ENCODE measurements at places on chromosomes 2 and 18. TPM values are rescaled to one million over a fixed set of nuclear protein-coding genes. Genes with fewer than 3 reads are reported as not detected.
A peak's percentile ranks its signal among the peaks of the same experiment; 100 is the strongest.

DNA sequence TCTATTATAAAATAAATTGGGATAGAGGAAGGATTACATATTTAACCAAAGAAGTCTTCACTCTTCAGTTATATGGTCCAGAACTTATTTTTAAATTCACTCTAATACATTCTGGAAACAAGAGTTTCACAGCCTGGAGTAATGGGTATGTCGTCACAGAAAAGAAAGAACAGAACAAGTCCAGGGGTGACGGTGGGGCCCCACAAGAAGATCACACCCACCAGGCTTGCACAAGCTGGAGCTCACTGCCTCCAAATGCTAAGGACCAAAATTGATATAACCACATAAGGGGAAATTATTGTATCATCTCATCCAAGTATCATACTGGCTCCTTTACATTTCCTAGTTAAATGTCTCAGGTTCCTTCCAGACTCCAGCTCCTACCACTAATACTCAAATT, 11.3 kb downstream of the LRPPRC start:
- no peaks in the 10 kb centered on the region for H3K27me3 ChIP-seq
- H3K4me3 ChIP-seq: no peak overlapping the region
- DNase-seq: no peak
- peaks cover 12% of the 10 kb centered on the region for H3K4me1 ChIP-seq

DNA sequence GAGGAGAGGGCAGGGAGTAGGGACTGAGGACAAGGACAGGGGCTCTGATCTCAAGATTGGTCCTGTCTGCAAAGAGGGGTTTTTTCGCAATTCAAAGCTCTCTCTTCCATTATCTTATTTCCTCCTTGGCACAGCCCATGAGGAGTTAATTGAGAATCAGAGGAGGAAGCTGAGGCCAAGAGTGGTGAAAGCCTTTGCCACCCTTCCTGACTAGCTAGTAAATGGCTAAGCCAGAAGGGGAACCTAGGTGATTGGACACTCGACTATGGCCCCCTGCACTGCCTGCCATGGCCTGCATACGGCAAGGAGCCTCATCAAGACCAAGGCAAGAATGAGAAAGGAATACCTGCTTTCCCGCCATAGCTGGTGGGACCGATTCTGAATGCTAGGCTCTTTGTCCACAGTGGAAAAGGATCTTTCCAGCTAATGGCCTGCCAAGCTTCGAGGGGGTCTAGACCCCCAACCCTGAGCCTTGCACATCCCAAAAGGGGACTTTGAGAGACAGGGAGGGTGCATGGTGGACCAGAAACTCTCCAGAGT, 237.9 kb downstream of the HAUS1 start:
- no peaks in the 10 kb centered on the region for H3K36me3 ChIP-seq
- no peaks in the 10 kb centered on the region for H3K27me3 ChIP-seq
- DNase-seq: no peak

- no peaks in the 10 kb centered on the region for H3K27me3 ChIP-seq
- no peaks in the 10 kb centered on the region for H3K4me1 ChIP-seq
- no peak overlapping the region for H3K27ac ChIP-seq
These were observed 280.6 kb upstream of the UBE2E3 start for GRCh38 chr2:180699657-180700361.

DNA sequence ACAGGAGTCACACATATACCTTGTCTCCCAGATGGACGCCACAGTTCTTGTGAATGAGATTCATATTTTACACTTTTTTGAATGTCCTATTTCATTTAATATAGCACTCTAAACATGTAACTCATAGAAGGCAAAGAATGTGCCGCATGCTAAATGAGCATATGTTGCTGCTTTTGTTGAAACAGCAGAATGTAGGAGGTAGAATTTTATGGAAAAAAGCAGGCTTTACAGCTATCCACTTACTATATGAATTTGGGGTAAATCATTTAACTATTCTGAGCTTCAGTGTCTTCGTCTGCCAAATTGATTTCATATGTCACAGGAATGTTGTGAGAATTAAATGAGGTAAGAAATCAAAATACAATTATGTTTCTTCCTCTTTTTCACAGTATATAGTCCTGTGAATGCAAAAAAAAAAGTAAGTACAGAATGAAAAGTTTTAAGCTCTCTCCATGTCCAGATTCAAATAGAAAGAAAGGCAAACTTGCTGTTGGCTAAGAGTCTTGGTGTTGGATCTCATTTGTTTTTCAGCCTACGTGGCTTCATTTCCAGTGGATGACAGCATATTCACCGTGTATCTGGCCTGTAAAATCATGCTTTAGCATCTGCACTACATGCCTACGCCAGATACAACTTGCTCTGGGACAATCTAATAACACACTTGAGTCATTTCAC, 154.7 kb upstream of the CNTNAP5 start:
- DNase-seq: no peak
- no peaks in the 10 kb centered on the region for H3K27me3 ChIP-seq
- no peaks in the 10 kb centered on the region for H3K36me3 ChIP-seq
- no peak overlapping the region for H3K4me3 ChIP-seq
- H3K27ac ChIP-seq: no peak overlapping the region

- no peak overlapping the region for H3K4me3 ChIP-seq
- H3K36me3 ChIP-seq: peaks cover 91% of the 10 kb centered on the region
- H3K27me3 ChIP-seq: no peaks in the 10 kb centered on the region
- H3K27ac ChIP-seq: no peak overlapping the region
- DNase-seq: no peak
These were observed 69.4 kb downstream of the ADI1 start for GRCh38 chr2:3449936-3450335.

GRCh38 chr2:161206471-161207032, 46.3 kb downstream of the TANK start:
- no peaks in the 10 kb centered on the region for H3K4me1 ChIP-seq
- H3K27ac ChIP-seq: no peak overlapping the region
- no peak for DNase-seq
- H3K36me3 ChIP-seq: peaks cover 22% of the 10 kb centered on the region

DNA sequence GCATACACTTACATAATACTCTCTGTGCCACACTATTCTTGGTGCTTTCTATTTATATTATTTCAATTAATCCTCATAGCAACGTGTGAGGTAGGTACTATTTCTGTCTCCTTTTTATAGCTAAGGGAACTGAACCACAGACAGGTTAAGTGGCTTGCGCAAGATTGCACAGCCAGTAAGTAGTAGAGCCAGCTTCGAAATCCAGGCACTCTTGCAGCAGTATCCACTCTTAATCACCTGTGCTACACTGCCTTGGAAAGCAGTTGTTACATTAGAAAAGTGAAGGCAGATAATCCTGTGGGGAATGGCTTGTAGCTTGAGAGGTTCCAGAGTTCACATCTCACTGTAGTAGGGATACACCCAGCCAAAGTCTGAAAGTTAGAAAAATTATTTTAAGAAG, 198.3 kb downstream of the LDLRAD4 start:
- DNase-seq: no peak
- H3K4me3 ChIP-seq: no peak overlapping the region
- peak overlapping the region; percentile 40 for H3K27ac ChIP-seq
- no peaks in the 10 kb centered on the region for H3K27me3 ChIP-seq
- no peaks in the 10 kb centered on the region for H3K36me3 ChIP-seq

DNA sequence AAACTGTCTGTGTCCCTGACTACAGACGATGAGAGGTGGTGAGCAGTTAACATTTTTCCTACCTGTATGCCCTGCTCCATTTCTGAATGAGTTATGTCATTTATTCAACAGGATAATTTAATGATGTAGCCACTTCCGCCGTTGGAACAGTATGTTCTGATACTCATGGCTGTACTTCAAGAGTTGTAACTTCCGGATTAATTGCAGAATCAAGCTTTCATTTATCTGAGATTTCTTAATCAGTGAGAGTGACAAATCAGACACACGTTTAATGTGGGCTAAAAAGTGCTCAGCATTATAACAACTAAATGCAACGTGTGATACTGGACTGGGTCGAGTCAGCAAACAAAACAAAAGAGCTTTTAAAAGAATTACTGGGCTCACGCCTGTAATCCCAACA, 107.7 kb downstream of the KCTD1 start:
- H3K4me1 ChIP-seq: no peaks in the 10 kb centered on the region
- H3K27ac ChIP-seq: no peak overlapping the region
- no peaks in the 10 kb centered on the region for H3K27me3 ChIP-seq
- no peaks in the 10 kb centered on the region for H3K36me3 ChIP-seq

GRCh38 chr2:212960336-212960735, 191.1 kb downstream of the IKZF2 start:
- no peak overlapping the region for H3K4me3 ChIP-seq
- peaks cover 5% of the 10 kb centered on the region for H3K4me1 ChIP-seq
- no peaks in the 10 kb centered on the region for H3K36me3 ChIP-seq
- H3K27me3 ChIP-seq: no peaks in the 10 kb centered on the region
- no peak for DNase-seq
- H3K27ac ChIP-seq: no peak overlapping the region

- no peaks in the 10 kb centered on the region for H3K27me3 ChIP-seq
- H3K4me3 ChIP-seq: no peak overlapping the region
- H3K27ac ChIP-seq: no peak overlapping the region
- DNase-seq: no peak
- no peaks in the 10 kb centered on the region for H3K36me3 ChIP-seq
These were observed 129.7 kb upstream of the SIX2 start for GRCh38 chr2:45138904-45139303.

GRCh38 chr2:138223319-138223718, 259.0 kb downstream of the HNMT start:
- no peaks in the 10 kb centered on the region for H3K27me3 ChIP-seq
- H3K4me1 ChIP-seq: no peaks in the 10 kb centered on the region
- DNase-seq: no peak
- H3K36me3 ChIP-seq: no peaks in the 10 kb centered on the region
- no peak overlapping the region for H3K27ac ChIP-seq
- H3K4me3 ChIP-seq: no peak overlapping the region

- no peaks in the 10 kb centered on the region for H3K36me3 ChIP-seq
- DNase-seq: no peak
- H3K4me1 ChIP-seq: no peaks in the 10 kb centered on the region
- no peaks in the 10 kb centered on the region for H3K27me3 ChIP-seq
- H3K4me3 ChIP-seq: no peak overlapping the region
These were observed 141.2 kb downstream of the RTN4 start for GRCh38 chr2:54909001-54909400.

DNA sequence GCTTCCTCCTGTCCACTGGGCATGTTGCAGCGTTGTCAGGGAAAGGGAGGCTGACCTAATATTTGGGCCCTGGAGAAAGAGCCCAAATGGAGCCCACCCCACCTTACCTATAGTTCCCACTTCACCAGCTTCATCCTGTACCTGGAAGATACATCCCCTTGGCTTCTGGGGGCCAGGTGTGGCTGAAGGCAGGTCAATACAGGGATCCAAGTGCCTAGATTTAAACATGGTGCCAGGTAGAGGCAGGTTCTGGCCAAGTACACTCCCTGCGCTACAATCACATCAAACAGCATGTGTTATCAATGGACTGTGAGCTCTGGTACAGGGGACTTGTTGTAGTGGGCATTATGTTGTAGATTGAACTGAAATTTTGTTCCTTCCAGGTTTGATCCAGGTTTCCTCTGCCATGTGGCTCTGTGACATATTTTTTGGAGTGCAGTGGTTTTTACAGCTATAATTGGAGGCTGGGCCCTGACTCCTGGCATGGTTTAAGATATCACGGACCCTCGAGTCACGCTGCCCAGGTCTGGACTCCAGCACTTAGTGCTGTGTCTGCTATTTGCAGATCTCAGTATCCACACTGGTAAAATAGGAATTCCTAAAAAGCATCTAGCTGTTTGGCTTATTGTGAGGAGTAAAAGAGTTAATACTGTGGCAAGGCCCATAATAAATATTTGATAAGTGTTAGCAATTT, 23.8 kb downstream of the MYCN start:
- DNase-seq: no peak
- no peak overlapping the region for H3K27ac ChIP-seq
- H3K4me1 ChIP-seq: no peaks in the 10 kb centered on the region
- no peak overlapping the region for H3K4me3 ChIP-seq

- no peaks in the 10 kb centered on the region for H3K36me3 ChIP-seq
- no peaks in the 10 kb centered on the region for H3K4me1 ChIP-seq
- H3K4me3 ChIP-seq: no peak overlapping the region
- H3K27me3 ChIP-seq: no peaks in the 10 kb centered on the region
- DNase-seq: no peak
These were observed 440.9 kb upstream of the UBE2E3 start for GRCh38 chr2:180539541-180539940.

DNA sequence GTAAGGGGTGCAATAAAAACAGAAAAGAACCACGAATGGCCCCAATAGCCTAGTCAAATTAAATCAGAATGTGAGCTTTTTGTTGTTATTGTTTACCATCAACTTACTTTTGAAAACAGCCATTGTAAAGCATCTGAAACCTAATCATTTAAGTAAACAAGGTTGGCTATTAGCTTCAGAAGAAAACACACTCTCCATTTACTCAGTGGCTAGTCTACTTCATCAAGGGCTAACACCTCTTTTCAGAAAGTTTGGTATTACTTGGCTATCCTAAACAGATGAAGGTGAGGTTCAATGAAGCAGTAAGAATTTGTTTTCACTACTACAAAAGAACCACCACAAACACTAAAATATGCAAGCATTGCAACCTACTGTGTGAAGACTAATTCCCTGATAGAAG, 398.0 kb downstream of the CDH2 start:
- no peaks in the 10 kb centered on the region for H3K27me3 ChIP-seq
- no peak for DNase-seq
- H3K27ac ChIP-seq: no peak overlapping the region
- no peak overlapping the region for H3K4me3 ChIP-seq
- H3K4me1 ChIP-seq: no peaks in the 10 kb centered on the region
- H3K36me3 ChIP-seq: no peaks in the 10 kb centered on the region

DNA sequence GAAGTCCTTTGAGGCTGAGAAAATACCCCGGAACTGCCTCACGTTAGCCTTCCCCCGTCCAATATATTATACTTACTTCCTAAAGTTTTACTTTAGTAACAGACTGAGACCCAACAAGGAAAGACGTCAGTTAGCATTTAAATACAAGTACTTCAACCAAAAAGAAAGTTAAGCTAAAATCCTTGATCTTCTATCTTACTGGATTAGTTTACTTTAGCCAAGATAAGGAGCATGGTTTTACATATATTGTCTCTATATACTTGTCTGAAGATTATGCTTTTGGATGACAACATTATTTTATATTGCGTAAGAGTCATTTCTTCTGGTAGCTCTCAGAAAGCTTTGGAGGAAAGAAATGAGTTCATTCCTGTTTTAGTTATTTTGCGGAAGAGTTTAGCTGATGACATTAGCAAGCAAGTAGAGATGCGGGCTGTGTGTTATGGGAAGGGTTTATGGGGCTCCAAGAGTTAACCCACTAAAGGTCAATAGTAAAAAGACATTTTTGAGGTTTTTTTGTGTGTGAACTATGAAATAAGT, 532.9 kb downstream of the ZNF516 start:
- H3K4me3 ChIP-seq: no peak overlapping the region
- no peaks in the 10 kb centered on the region for H3K27me3 ChIP-seq
- H3K4me1 ChIP-seq: no peaks in the 10 kb centered on the region
- DNase-seq: no peak
- H3K36me3 ChIP-seq: no peaks in the 10 kb centered on the region
- H3K27ac ChIP-seq: no peak overlapping the region

- no peaks in the 10 kb centered on the region for H3K27me3 ChIP-seq
- H3K27ac ChIP-seq: no peak overlapping the region
- no peak overlapping the region for H3K4me3 ChIP-seq
These were observed 502.4 kb downstream of the FBXO15 start for GRCh38 chr18:73645160-73645715.

The FOXD4L1 gene
- total RNA-seq: not detected

The PIEZO2 gene
- total RNA-seq: 4.1 TPM

The RESP18 gene
- not detected for total RNA-seq

Measured in esophagus muscularis mucosa (tissue), 4 donors.